Stimulated activated CD8-positive, alpha-beta memory T cell treated with anti-CD3 and anti-CD28 coated beads, Interleukin-12 subunit alpha, Interleukin-12 subunit beta, amount 100 ng/mL, for 4 hours (primary cell): ENCODE measurements at places on chromosomes 2 and 18.

GRCh38 chr2:237729681-237730475 is 68.7 kb upstream of the RBM44 start:
- no peak for DNase-seq

DNA sequence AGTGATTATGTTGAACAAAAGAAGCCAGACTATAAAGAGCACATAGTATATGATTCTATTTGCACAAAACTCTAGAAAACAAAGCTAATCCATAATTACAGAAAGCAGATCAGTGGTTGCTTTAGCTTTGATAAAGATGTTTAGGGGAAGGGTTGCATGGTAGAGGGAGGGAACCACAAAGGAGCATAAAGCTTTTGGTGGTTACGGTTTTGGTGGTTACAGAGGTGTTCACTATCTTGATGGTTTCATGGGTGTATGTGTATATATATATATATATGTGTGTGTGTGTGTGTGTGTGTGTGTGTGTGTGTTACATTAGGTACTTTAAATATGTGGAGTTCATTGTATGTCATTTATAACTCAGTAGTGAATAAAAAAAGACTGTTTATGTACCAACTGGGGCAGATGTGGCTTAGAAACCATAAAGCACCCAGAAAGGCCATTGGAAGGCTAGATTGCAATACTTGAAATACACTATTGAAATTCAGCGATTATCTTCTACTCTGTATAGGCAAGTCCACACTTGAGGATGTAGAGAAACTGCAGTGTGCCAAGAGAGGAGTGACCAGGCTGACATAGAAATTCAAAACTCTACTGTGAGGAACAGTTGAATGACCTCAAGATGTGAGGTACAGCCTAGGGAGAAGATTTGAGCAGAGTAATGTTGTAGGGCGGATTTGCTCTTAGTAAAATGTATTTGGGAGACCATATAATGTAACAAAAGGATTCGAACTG is 60.6 kb downstream of the CAB39 start:
- DNase-seq, result no peak

DNA sequence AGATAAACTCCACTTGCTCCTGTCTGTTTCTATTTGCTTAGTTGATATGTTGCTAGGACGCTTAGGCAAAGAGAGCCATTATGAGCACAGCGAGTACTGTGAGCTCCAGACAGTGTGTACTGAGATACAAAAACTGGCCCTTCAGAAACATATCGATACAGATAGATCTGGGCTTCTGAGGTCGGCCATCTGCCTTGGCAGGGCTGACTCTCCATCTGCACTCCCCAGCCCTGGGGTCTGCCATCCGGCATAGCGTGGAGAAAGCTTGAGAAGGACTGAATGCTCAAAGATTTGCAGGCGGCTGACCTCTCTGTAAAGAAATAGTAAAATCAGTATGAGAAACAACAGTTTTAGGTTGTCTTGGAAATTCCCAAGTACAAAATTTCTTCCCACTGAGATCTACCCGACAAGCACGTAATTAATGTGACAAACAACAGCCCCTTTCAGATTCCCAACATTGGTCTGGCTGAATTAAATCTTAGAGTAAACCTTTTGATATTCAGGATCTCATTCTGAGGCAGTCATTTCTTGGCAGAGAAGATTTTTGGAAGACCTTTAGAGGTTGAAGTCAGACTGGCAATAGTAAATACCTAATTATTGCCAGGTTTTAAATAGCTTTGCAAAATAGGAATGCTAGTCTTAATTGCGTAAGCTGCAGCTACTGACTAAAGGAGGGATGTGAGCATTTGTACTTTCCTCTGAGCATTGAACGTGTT is 127.4 kb downstream of the CHST9 start:
- no peak for DNase-seq

DNA sequence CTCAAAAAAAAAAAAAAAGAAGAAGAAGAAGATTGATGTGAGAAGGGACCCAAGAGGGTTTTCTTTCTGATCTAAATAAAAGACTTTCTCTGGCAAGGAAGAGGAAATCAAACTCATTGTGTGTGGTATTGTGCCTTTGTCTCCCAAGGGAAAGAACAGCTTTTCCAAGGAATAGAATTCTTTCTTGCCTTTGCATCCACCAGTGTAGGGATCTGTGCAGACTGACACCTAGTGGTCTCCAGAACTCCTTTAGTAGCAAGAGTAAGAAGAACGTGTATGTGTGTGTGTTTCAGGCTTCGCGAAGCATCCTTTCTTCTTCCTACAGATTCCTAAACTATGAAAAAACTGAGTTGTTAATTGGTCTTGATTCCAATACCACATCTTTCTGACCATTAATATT is 33.5 kb upstream of the CRIM1 start:
- no peak for DNase-seq

GRCh38 chr18:49569724-49570123 is 7.9 kb downstream of the LIPG start:
- DNase-seq, result no peak
